ENCODE measurements at places on chromosomes 4 and X. TPM values are rescaled to one million over a fixed set of nuclear protein-coding genes. Genes with fewer than 3 reads are reported as not detected.

The MAGED2 gene
- total RNA-seq: 44.0 TPM

The TRAPPC2 gene
- total RNA-seq: 24.7 TPM

The VSIG1 gene
- 1.9 TPM for total RNA-seq

The RPL36A gene
- total RNA-seq: 287 TPM

The RTL9 gene
- not detected for total RNA-seq

The SMPX gene
- total RNA-seq: not detected

The SATL1 gene
- total RNA-seq: not detected

The DRP2 gene
- total RNA-seq: 0.07 TPM

Data from activated B cell treated with CpG ODN at 0.5 μM for 24 hours (primary cell).